ENCODE measurements at places on chromosomes 2 and 18.

DNA sequence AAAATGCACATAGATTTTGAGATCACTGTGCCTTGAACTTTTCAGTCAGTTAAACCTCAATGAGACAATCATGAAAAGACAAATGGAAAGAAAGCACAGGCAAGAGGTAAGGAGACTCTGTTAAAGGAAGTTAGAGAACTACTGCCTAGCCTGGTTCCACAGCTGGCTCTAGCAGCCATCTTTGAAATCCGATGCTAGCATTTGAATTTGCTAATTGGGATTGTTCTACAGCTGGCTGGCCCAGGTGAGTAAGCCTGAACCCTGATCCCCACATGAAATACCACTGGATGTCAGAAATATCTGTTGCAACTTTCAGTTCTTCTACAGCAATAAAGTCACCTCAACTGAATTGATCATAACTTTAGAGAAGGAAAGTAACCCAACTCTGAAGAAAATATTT, 315.2 kb upstream of the CHAC2 start:
- no peak for DNase-seq

DNA sequence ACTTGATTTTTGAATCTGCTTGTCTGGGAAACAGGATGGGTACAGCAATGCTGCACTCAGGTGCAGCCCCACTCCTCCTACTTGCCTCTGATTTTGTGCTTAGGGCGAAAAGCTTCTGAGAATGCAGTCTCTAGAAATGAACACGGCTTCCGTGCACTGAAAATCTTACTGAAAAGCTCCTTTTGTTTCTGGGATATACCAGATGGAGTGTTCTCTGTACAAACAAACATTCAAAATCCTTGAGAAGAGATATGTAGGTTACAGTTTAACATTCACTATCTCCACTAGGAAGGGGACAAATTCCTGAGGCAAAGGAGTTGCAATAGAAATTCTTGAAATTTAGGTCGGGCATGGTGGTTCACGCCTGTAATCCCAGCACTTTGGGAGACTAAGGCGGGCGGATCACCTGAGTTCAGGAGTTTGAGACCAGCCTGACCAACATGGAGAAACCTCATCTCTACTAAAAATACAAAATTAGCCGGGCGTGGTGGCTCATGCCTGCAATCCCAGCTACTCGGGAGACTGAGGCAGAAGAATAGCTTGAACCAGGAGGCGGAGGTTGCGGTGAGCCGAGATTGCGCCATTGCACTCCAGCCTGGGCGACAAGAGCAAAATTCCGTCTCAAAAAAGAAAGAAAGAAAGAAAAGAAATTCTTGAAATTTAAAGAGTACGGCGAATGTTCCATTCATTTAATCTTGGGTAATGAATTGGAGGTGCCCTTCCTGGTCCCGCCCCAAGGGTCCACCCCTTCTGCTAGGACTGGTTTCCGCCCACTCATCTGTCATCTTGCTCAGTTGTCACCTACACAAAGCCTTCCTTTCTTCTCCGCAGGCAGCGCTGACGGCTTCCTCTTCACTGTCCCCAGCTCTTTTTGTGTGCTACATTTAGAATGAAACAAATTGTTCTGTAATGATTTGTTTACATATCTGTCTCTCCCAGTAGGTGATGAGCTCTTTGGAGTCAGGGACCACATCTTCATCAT, 92.4 kb downstream of the SOCS6 start:
- DNase-seq, result no peak

DNA sequence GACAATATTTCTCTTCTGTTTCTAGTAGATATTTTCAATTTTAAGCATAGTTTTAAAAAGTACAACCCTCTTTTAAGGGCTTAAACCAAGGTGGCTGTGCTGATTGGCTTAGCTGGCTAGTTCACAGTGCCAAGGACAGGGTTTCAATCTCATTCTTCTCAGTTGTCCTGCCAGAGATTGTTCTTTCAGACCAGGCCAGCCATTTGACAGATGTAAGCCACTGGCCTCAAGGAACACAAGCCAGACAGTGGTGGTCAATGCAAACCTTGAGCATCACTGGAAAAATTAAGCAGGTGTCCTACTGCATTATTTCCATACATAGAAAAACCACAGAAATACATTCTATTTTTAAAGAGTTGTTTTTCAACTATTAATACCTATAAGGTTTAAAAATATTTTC, 5.9 kb downstream of the RNF103 start:
- DNase-seq, result no peak

GRCh38 chr2:226491112-226491511, 308.5 kb downstream of the IRS1 start:
- DNase-seq, result no peak

Data from stimulated activated CD8-positive, alpha-beta memory T cell treated with anti-CD3 and anti-CD28 coated beads, Interleukin-2, amount 100 ng/mL, for 1 hour (primary cell).